ENCODE measurements at places on chromosomes 16 and 17.

DNA sequence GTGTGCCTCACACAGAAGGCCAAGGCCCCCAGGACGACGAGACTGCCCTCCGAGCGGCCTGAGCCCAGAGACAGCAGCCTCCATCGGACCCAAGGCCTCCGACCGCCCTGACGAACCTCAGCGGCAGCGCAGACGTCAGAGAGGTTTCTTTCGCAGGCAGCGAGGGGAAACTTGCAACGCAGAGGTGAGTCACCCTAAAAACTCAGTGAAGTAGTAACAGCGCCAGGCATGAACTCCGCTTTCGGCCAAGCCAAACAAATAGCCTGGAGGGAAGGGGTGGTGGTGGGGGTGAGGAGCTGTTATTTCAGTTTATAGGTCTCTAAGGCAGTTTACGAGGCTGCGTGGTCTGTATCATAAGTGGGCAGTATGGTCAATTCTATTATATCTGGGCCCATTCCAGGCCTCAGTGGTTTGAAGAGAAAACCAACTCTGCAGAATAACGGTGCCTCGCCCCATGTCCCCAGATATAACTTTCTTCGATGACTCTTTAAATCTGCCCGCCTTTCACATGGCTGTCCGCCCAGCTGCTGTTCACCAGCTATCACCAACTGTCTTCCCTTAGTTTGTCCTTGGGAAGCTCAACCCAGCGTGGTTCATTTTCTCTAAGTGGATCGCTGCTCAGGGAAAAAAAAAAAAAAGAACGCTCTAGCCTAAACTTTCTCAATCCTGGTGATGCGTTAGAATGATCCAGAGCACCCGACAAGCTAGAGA is 43.5 kb upstream of the FOXF1 start:
- DNase-seq: no peak
- H3K27ac ChIP-seq: no peak overlapping the region
- no peaks in the 10 kb centered on the region for H3K4me1 ChIP-seq
- H3K36me3 ChIP-seq: no peaks in the 10 kb centered on the region

GRCh38 chr16:70573451-70574121 is 50.0 kb downstream of the SF3B3 start:
- H3K27ac ChIP-seq: peak overlapping the region; percentile 85
- no peaks in the 10 kb centered on the region for H3K27me3 ChIP-seq
- peaks cover 31% of the 10 kb centered on the region for H3K36me3 ChIP-seq
- DNase-seq: no peak

GRCh38 chr17:62627219-62627903 is at the start of gene MRC2:
Gene MRC2 (plus strand): TSS chr17:62627670. CDS start chr17:62627803, 133 bp downstream.
- peaks cover 41% of the 10 kb centered on the region for H3K4me1 ChIP-seq
- DNase-seq: no peak
- H3K4me3 ChIP-seq: peak within 1 kb of the TSS; percentile 84
- peaks cover 9% of the 10 kb centered on the region for H3K27me3 ChIP-seq
- peaks cover 11% of the 10 kb centered on the region for H3K36me3 ChIP-seq
- H3K27ac ChIP-seq: peak within 1 kb of the TSS; percentile 94

DNA sequence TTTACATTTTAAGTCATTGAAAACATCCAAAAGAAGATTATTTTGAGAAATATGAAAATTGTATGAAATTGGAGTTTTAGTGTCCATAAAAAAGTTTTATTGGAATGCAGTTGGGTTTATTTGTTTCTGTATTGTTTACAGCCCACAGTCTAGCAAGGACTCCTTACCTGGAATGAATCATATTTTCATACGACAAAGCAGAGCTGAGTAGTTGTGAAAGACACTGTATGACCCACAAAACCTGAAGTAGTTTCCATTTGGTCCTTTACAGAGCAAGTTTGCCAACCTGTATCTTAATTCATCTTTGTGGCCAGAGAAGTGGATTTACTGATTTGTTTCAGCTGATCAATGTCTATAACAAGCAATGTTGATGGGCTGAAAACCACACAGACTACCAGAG is 10.3 kb downstream of the CCL18 start:
- no peak overlapping the region for H3K27ac ChIP-seq
- H3K4me1 ChIP-seq: no peaks in the 10 kb centered on the region
- peaks cover 51% of the 10 kb centered on the region for H3K27me3 ChIP-seq

GRCh38 chr17:28518132-28518531 is 12.0 kb downstream of the FOXN1 start:
- no peaks in the 10 kb centered on the region for H3K4me1 ChIP-seq
- no peak for DNase-seq
- no peak overlapping the region for H3K4me3 ChIP-seq
- peaks cover 18% of the 10 kb centered on the region for H3K27me3 ChIP-seq
- no peak overlapping the region for H3K27ac ChIP-seq

Measured in mesothelial cell of epicardium (in vitro differentiated cells).